ENCODE measurements at places on chromosomes 7 and 10.

GRCh38 chr10:21032587-21033319 lies 135.6 kb upstream of the NEBL start:
- no peak for DNase-seq

DNA sequence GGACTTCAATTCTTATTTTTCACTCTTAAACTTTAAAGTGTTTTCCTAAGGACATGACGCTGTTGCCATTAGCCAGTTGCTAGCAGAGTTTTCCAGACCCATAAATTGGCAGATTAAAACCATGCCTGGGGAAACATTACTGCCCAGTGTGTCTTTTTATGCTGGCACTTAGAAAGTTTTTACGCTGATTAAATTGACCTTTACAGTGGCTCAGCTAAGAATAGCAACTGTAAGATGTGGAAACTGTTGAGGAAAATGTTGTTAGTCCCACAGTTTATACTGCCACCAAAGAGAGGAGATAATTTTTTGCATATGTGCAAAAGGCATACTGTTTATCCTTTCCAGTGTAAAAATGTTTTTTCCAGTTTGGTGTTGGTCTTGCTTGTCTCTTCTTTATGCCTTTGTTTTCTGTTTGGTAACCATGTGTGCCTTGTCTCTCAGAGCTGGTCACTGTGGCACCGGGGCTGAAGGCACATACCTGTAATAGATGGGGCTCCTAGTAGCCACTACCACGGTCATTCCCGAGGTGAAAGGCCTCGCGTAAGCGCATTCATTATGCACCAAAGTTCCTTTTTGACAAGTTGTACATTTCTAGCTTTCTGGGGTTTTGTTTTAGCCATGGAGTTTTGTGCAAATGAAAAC lies 45.3 kb downstream of the CYP17A1 start:
- DNase-seq = no peak

- no peak for DNase-seq
Observed at GRCh38 chr7:50488379-50488778, 38.2 kb upstream of the FIGNL1 start.

DNA sequence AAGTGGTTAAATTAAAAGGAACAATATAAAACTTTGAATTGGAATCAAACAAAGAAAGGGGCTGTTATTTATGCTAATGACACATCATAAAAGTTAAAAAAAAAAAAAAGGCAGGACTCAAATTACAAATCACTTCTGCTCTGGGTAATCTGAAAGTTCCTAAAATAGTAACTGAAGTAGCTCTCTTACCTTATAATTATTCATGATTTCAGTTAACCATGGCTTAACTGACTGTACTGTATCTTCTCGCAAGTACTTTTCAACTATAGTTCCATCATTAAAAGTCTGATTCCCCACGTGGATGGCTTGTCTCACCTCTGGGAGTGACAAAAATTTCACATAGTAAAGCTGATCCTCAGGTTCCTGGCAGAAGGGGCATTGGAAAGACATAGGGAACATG lies 82.5 kb downstream of the CPVL start:
- no peak for DNase-seq

GRCh38 chr10:131107970-131108369 lies 203.6 kb downstream of the TCERG1L start:
- DNase-seq = no peak

DNA sequence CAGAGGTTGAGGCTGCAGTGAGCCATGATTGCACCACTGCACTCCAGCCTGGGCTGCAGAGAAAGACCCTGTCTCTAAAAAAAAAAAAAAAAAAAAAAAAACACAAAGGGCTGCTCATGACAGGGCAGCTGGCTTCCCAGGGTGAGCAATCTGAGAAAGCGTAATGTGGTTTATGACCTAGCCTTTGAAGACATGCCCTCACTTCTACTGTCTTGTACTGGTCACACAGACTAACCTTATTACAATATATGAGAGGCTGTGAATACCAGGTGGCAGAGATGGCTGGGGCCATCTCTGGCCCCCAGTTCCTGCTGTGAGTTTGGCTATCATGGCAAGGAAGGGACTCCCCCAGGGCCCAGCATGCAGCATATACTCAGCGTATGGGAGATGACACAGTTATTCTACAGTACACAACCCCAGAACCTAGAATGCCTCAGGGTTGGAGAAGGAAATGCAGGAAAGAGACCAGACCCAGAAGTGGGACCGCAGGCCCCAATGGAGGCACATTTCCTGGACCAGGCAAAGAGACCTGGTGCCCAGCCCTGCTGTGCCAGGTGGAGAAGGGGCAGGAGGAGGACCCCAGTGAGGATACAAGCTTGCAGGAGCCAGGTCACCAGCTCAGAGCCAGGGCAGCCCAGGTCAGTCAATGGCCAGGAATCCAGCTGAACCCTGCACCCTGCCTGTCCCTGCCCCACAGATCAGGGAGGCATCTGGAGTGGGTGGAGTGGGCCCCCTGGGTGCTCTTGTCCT lies 26.3 kb downstream of the NPTX2 start:
- DNase-seq = no peak

DNA sequence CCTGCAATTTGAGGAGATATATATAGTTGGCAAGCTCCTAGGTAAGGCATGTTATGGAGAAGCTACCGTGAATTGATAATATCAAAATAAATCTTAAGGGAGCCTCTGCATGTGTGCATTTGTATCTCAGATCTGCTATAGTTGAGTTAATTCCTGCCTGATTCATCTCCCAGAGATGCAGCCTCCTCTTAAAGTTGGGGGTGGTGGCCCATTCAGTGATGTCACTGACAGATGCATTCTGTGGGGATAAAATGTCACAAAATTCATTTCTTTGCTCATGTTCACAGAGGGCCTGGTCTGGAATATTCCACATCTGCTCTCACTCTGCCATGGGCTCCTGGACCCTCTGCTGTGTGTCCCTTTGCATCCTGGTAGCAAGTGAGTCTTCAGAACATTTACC lies 185.8 kb upstream of the PRSS1 start:
- no peak for DNase-seq

GRCh38 chr7:149292462-149292823 lies 30.4 kb downstream of the ZNF783 start:
- DNase-seq = no peak

GRCh38 chr7:17472518-17472917 lies 174.1 kb downstream of the AHR start:
- no peak for DNase-seq

- DNase-seq = no peak
Observed at GRCh38 chr10:120644556-120645410, 187.8 kb downstream of the PLPP4 start.

DNA sequence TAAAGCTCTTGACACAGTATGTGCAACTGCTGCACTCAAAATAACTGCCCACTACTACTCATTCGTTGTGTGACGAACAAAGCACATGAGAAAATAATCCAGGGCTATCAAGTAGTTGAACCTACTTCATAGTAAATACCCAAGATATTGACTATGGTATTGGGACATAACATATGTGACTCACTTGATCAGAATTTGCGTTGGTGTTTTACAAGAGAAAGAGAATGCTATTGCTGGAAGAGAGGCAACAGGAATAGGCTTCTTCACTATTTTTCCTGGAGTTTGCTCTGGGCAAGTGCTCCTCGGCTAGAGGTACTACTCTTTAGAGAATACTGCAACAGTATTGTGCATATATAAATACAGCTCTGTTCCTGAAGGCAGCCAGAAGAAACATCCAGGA lies 2.5 kb downstream of the DGKB start:
- no peak for DNase-seq

GRCh38 chr7:123289200-123289599 lies 89.4 kb upstream of the SLC13A1 start:
- no peak for DNase-seq

DNA sequence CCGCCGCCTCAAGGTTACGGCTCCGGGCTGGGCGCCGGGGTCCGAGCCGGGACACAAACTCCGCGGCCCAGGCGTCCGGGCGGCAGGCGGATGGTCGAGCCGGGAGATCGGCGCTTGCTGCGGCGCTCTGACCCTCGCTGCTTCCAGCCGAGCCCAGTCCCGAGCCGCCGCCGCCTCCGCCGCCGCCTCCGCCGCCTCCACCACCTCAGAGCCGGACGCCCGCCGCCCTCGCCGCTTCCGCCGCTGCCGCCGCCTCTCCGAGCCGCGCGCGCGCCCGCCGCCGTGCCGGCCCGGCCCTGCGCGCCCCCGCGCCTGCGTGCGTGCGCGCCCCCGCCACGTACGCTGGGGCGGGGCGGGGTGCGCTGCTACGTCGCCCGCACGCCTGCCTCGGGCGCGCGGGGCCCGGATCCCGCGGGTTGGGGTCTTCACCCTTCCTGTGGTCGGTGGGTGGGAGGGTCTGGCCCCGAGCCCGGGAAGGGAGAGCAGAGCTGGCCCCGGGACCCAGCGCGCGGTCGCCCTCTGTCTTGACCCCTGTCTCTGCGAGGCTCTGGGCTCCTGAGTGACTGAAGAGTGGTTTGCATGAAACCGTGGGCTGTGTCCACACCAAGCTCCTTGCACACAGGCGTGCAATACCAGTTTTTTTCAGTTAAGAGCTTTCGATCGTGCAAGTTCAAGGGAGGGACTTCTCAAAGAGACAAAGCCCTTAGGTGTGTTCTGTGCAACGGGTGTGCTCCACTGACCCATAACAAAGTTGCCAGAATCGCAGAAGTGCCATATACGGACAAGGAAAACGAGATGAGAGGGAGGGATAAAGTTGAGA lies at the start of gene SMURF1:
Gene SMURF1 (minus strand): TSS at position 256 of the 820 bp plus-strand sequence. CDS start 328 bp downstream, outside the sequence.
- peak; percentile 77 for DNase-seq

- peak; percentile 89 for DNase-seq
Observed at GRCh38 chr7:148941598-148942275, 57.6 kb upstream of the EZH2 start.

- peak; percentile 79 for DNase-seq
Observed at GRCh38 chr10:26311383-26311940, 94.9 kb downstream of the GAD2 start.

DNA sequence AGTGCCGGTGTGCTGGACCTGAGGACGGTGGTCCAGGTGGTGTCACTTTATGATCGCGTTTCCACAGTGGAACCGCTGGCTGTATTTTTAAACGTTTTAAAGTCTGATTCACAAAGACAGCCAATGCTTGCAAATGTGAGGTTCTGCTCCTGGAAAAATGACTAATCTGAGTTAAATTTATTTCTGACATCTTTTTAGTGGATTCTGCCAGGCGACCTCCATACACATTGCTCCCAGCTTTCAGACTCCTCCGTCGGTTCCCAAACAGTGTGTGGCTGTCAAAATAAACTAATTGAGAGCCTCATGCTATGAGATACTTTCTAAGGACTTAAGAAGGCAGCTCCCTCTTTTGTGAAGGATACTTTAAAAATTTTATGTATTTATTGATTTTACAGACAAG lies 12.7 kb upstream of the TTYH3 start:
- no peak for DNase-seq

- no peak for DNase-seq
Observed at GRCh38 chr10:109820620-109821405, 102.5 kb downstream of the XPNPEP1 start.

GRCh38 chr7:123652406-123652805 lies 3.3 kb upstream of the LMOD2 start:
- DNase-seq = no peak

DNA sequence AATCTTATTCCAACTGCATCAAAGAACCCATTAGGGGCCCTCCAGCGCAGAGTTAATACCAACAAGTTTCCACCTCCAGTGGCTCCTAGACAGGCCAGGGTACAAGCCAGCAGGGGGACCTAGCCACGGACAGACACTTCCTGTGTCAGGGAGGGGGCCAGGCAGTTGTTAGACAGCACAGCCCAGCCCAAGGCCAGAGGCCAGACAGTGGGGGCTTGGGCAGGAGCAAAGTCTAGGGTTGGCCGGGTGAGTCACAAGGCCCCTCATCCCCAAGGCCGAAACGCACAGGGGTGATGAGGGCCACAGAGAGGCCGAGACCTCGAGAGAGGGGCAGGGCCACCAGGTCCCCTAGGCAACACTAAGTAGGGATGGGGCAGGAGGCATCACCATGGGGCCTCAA lies 19.3 kb upstream of the OPTN start:
- peak; percentile 70 for DNase-seq

- DNase-seq = no peak
Observed at GRCh38 chr7:88072715-88073055, 138.6 kb downstream of the ADAM22 start.

DNA sequence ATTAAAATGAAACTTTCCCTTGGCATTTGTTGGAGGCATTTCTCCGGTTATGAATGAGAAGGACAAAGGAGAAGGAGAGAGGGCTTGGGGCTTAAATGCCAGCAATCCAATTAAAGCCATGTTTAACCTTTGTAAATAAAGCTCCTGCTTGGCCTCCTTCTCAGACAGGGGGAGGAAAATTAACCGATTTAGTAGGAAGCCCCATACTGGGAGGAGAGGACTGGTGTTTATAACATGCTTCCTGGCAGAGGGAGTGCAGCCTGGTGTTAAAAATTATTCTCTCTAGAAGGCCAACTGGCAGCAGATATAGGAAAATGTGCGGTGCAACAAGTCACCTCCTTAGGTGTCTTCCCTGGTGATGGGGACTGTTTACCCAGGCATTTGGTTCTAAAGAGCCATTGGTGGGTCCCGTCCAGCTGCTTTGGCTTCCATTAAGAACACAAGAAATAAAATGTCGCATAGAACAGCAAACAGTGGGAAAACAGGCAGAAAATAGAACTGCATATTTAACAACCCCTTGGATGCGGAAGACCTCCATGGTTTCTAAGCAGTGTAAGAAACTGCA lies 846.5 kb downstream of the TYW1 start:
- no peak for DNase-seq

- no peak for DNase-seq
Observed at GRCh38 chr7:29017713-29018112, 59.6 kb upstream of the TRIL start.

DNA sequence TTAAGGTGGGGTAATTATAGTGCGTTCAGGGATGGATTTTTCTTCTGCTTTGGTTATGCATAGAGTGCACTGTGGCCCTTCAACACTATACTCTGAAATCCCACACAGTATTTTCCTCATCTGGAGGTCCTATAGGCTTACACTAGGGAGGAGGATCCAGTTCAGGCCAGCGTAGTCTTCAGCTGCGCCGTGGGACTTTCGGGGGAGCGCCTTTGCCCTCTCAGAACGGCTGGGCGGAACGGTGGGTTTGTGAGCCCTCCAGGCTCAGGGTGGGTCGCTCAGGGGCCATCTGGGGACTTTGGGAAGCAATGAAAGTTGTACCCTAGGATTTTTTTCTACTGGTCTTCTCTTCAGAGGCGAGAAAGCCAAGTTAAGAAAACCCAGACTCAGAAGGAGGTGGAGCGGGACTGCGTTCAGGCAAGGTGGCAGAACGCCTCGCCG lies 652 bp upstream of the VPS26A start:
- DNase-seq = no peak

GRCh38 chr7:106504645-106505044 lies 156.3 kb downstream of the CCDC71L start:
- DNase-seq = no peak
